ENCODE measurements at places on chromosomes 1 and 21.
A peak's percentile ranks its signal among the peaks of the same experiment; 100 is the strongest.

DNA sequence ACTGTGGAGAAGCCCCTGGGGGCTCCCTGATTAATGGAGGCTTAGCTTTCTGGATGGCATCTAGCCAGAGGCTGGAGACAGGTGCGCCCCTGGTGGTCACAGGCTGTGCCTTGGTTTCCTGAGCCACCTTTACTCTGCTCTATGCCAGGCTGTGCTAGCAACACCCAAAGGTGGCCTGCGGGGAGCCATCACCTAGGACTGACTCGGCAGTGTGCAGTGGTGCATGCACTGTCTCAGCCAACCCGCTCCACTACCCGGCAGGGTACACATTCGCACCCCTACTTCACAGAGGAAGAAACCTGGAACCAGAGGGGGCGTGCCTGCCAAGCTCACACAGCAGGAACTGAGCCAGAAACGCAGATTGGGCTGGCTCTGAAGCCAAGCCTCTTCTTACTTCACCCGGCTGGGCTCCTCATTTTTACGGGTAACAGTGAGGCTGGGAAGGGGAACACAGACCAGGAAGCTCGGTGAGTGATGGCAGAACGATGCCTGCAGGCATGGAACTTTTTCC is 24.8 kb downstream of the PCSK9 start:
- DNase-seq: no peak
- H3K4me1 ChIP-seq: peaks cover 60% of the 10 kb centered on the region
- H3K27me3 ChIP-seq: no peaks in the 10 kb centered on the region
- H3K4me3 ChIP-seq: no peak overlapping the region
- H3K36me3 ChIP-seq: peaks cover 24% of the 10 kb centered on the region

DNA sequence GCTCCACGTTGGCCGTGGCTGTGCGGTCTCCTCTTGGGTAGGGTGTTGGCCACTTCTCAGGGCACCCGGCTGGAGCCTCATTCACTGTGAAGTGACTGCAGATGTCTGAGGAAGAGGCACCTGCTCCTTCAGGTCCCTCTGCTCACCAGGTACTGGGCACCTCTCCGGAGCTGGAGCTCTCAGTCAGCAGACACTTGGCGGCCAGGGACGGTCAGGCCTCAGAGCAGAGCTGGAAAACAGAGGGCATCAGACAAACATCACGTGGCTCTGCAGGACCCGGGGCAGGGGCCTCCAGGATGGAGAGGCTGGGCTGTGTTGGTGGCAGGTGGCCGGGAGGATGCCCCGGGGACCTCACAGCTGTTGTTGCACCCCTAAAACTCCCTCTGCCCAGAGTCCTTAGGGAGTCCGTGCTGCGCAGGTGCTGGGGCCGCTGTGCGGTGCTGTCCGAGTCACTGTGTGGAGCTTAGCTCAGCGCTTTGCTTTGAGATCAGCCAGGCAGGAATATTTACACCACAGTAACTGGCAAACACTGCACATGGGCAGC is 59.7 kb downstream of the SLX9 start:
- no peaks in the 10 kb centered on the region for H3K27me3 ChIP-seq
- peak; percentile 11 for DNase-seq
- H3K4me1 ChIP-seq: no peaks in the 10 kb centered on the region
- no peaks in the 10 kb centered on the region for H3K36me3 ChIP-seq
- H3K4me3 ChIP-seq: no peak overlapping the region

DNA sequence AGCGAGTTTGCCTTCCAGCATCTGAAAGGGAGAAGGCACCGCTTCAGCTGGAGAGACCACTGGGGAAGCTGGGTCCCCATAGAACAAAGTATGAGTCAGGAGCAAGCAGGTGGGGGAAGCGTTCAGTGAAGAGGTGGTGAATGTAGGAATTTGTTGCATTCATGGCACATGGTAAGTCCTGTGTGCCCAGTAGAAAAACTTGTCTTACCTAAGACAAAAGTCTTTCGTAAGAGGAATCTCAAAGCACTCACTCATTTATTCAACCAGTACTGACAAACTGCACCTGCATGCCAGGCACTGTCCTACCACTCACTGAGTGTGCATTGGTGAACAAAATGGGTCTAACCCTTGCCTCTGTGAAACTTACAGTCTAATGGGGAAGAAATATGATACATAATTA is 9.2 kb upstream of the ERRFI1 start:
- H3K36me3 ChIP-seq: no peaks in the 10 kb centered on the region
- peaks cover 15% of the 10 kb centered on the region for H3K4me1 ChIP-seq
- H3K27me3 ChIP-seq: no peaks in the 10 kb centered on the region
- no peak overlapping the region for H3K27ac ChIP-seq

DNA sequence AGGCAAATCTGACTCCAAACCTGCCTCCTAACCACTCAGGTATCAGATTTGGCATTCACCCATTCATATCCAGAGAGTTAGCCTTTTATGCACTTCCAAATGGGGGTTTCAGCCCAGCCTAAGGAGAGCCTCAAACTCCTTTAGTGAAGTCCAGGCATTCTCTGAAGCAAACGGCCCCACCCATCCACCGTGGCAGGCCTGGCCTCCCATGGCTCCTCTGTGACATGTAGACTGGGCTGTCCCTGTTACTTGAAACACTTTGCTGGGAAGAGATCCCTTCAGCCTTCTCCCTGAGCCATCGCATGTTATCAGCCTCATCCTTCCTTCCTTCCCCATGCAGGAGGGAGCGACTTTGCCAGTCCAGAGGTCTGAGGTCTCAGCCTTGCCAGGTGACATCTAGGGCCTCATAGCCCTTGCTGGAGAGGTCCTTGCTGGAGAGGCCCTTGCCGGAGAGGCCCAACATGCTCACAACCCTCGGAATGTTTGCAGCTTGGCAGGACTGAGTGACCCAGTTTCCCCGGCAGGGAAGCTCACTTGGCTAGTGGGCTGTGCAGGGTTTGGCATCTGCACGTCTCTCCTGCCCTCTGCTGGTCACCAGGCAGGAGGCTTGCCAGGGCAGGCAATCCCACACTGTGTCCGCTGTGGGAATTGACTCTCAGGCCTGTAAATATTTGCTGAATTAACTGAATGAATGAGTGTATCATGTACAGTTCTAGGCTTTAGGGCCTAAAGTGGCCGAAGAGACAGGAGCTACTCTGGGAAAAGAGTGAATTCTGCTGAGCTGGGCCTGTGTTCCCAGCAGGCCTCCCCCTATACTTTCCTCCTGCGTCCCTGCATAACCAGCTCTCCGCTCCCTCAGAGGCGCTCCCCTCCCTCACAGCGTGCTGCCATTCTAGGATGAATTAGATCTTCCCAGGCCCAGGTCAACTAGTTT is 26.7 kb upstream of the RBM15 start:
- H3K4me3 ChIP-seq: no peak overlapping the region
- no peaks in the 10 kb centered on the region for H3K27me3 ChIP-seq
- H3K4me1 ChIP-seq: no peaks in the 10 kb centered on the region
- H3K36me3 ChIP-seq: no peaks in the 10 kb centered on the region
- no peak overlapping the region for H3K27ac ChIP-seq
- peak; percentile 81 for DNase-seq

- H3K36me3 ChIP-seq: no peaks in the 10 kb centered on the region
- no peak for DNase-seq
- no peaks in the 10 kb centered on the region for H3K4me1 ChIP-seq
- H3K4me3 ChIP-seq: no peak overlapping the region
These were observed 86.1 kb upstream of the SLC2A1 start for GRCh38 chr1:43044572-43045361.

DNA sequence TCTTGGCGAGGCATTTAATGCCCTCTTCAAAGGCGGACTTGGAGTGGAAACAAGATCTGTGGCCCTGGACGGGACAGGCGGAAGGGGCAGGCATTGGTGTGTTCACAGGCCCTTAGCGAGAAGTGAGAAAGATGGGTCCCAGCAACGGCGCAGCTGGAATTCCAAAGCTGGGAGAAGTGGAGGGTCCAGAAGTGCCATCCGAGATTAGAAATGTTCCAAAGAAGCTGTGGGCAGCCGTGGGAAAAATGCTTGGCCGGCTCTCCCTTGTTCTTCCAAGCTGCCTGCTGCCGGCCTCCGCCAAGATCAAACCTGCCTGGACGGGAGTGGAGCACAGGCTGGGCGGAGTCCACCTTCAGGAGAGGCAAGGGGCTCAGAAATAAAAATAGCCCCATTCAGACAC is 69.4 kb upstream of the ACTRT2 start:
- no peak overlapping the region for H3K27ac ChIP-seq
- no peak overlapping the region for H3K4me3 ChIP-seq
- no peaks in the 10 kb centered on the region for H3K4me1 ChIP-seq
- DNase-seq: peak; percentile 9
- no peaks in the 10 kb centered on the region for H3K36me3 ChIP-seq

- H3K36me3 ChIP-seq: no peaks in the 10 kb centered on the region
- H3K27ac ChIP-seq: no peak overlapping the region
- no peak for DNase-seq
These were observed 248.4 kb downstream of the DENND1B start for GRCh38 chr1:197526736-197527371.

GRCh38 chr1:210769473-210769872 is 364.5 kb downstream of the KCNH1 start:
- DNase-seq: no peak
- no peaks in the 10 kb centered on the region for H3K36me3 ChIP-seq
- H3K27ac ChIP-seq: no peak overlapping the region
- no peaks in the 10 kb centered on the region for H3K4me1 ChIP-seq
- no peaks in the 10 kb centered on the region for H3K27me3 ChIP-seq

GRCh38 chr1:224201853-224202252 is 18.8 kb downstream of the DEGS1 start:
- no peaks in the 10 kb centered on the region for H3K27me3 ChIP-seq
- no peak overlapping the region for H3K27ac ChIP-seq
- H3K4me1 ChIP-seq: no peaks in the 10 kb centered on the region

- H3K27ac ChIP-seq: no peak overlapping the region
- no peaks in the 10 kb centered on the region for H3K27me3 ChIP-seq
- DNase-seq: no peak
- H3K36me3 ChIP-seq: no peaks in the 10 kb centered on the region
These were observed 420.3 kb downstream of the NPHP4 start for GRCh38 chr1:5571861-5572401.

- no peaks in the 10 kb centered on the region for H3K36me3 ChIP-seq
- H3K27me3 ChIP-seq: peaks cover 10% of the 10 kb centered on the region
- H3K4me3 ChIP-seq: no peak overlapping the region
- no peak overlapping the region for H3K27ac ChIP-seq
- no peaks in the 10 kb centered on the region for H3K4me1 ChIP-seq
These were observed 4.9 kb upstream of the WNT3A start for GRCh38 chr1:228001738-228002535.

All from right lobe of liver (tissue), 6 donors.